AML-193 (cell line): ENCODE measurements at places on chromosomes 16 and 17.

DNA sequence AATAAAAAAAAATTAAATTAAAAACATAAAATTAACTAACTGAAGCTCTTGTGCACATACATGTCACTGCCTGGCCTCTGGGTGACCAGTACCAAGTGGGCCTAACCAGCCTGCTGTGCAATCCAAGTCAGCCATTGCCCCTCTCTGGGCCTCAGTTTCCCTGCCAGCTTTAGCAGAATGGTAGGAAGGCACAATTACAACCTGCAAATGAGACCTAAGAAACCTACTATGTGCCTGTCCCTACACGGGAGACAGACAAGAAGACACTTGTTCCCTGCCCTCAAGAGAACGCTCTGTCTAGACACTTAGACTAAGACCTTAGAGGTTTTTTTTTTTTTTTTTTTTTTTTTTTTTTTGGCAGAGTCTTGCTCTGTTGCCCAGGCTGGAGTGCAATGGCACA is 1.7 kb downstream of the CIAPIN1 start:
- no peak for DNase-seq

GRCh38 chr16:57937861-57938260 is 33.1 kb downstream of the CNGB1 start:
- no peak for DNase-seq

DNA sequence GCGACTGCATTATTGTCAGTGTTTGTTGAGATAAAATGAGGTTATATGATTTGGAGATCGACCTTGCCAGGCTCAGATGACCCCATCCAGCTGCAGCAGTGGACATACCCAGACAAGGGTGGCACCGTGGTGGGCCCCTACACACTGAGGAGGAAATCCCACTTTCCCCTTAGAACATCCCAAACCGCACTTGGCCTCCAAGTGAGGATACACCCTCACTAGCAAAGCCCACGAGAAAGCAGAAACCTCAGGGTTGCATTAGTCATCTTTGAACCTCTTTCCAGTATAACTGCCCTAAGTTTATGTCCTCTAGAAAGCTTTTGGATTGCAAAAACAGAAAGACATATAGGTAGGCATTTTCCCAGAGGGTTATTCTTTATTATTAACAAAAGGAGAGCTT is 101.5 kb downstream of the CLEC16A start:
- DNase-seq, result no peak

DNA sequence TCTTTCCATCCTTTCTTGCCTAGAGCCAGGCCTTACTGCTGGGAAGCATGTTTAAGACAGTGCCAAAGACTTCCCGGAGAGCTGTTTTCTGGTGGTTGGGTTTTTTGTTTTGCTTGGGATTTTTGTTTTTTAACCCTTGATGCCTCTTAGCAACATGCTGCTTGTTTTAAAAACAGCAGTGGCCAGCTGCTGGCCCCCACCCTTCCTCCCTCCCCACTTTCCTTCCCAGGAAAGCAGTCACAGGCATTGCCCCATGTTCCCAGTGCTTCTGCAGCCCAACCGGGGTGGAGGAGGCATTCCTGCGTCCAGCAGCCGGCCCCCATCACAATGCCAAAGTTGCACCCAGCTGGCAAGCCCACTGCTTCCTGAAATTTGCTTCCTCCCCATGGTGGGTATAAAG is 12.6 kb downstream of the TMEM132E start:
- DNase-seq, result no peak

- DNase-seq, result no peak
Observed at GRCh38 chr16:77591347-77591746, 131.0 kb upstream of the NUDT7 start.

DNA sequence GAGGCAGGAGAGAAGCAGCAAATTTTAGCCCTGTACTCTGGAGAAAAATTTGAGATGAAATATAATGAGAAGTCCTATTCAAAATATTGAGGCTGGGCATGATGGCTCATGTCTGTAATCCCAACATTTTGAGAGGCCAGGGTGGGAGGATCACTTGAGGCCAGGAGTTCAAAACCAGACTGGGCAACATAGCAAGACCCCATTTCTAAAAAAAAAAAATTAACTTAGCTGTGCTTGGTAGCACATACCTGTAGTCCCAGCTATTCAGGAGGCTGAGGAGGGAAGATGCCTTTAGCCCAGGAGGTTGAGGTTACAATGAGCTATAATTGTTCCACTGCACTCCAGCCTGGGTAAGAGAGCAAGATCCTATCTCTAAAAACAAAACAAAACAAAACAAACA is 103.4 kb downstream of the CACNG3 start:
- DNase-seq, result no peak

- DNase-seq, result peak; percentile 74
Observed at GRCh38 chr17:10172241-10172741, 26.1 kb downstream of the GAS7 start.

DNA sequence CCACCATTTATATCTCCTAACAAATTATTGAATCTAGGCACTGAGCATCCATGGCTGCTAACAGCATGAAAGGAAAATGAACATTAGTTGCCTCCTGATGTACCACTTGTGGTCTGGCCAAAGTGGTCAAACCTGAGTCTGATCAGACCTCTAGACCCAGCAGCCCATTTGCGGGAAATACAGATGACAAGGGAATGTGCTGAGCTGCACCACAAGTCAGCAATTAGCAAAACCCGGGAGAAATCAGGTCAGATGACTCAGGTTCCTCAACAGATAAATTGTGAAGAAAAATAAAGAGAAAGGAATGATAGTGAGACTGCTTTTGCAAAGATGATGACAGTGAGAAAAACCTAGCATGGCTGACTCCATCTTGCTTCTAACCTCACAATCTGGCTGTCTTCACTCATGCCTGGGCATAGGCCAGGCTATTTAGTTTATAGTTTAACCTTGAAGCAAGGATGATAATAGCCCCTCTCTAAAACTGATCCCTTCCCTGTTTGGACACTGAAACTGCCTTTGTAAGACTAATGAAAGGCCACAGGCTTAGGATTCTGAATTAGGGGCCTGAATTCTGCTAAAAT is 142.7 kb upstream of the ASIC2 start:
- no peak for DNase-seq

GRCh38 chr16:73888840-73889490 is 407.6 kb upstream of the PSMD7 start:
- DNase-seq, result no peak

- no peak for DNase-seq
Observed at GRCh38 chr16:73071131-73071940, 23.4 kb upstream of the ZFHX3 start.

DNA sequence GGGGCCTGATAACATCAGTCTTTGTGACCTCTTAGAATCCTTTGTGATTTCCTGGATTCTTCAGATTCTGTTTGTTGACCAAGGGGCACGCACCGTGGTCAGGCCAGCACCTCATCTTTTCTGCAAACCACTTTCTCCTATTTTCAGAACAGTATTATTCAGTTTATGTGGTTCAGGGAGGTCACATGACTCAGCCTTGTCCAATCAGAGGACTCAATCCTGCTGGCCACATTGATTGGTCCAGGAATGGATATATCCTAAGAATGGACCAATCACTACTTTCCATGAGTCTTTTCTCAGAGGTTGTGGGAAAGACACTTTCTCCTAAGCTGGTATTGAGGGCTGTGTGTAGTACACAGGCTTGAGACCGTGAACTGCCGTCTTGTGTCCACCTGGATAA is 123.1 kb upstream of the EEF2KMT start:
- DNase-seq, result no peak

GRCh38 chr16:68470461-68471150 is 22.3 kb upstream of the SMPD3 start:
- DNase-seq, result peak; percentile 86

DNA sequence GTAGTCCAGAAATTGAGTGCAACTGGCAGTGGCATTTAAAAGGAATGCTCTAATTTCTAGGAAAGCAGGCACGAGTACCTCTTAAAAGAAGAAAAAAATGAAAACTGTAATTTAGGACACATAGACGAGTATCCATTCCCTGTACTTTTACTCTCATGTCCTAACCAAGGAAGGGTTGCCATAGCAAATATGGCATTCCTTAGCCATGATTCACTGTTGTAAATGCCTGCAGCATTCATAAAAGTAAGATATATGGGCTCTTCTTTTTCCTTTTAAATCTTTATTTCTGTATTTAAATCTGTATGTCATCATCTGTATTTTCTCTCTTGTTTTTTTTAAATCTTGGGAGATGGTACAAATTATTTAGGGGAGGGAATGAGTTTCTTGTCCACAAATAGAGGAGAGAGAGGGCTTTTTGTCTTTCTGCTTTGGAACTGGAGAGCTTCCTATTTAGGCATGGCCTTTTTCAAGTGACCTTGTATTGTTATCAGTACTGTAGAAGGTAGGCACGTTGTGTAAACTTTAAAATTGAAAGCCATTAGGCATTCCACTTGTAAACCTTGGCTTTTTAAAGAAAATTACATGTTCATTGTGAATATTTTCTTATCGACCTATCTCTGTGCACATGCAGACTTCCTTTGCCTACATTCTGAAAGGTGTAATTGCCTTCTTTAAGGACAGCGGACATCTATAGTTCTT is 50.0 kb downstream of the TENT4B start:
- DNase-seq, result no peak

DNA sequence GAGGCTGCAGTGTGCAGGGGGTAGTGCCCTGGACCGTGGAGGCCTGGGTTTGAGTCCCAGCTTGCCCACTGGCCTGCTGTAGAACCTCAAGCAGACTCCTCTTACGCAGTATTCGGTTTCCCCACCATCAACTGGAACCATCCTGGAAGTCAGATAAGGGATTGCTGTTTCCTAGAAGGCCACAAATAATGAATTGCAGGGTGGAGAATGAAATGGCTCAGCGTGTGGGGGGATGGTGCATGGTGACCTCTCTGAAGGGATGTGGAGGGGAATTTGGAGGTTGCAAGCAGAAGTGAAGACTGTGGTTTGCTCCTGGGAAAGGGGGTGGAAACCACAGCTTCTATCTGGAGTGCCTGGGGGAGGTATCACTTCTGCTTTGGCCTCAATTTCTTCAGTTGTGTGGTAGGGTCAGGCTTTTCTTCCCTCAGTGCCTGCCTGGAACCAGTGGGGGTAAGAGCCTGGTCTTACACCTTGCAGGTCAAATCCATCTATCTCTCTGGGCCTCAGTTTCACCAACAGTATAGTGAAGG is 1.7 kb downstream of the ADGRG5 start:
- DNase-seq, result peak; percentile 94

DNA sequence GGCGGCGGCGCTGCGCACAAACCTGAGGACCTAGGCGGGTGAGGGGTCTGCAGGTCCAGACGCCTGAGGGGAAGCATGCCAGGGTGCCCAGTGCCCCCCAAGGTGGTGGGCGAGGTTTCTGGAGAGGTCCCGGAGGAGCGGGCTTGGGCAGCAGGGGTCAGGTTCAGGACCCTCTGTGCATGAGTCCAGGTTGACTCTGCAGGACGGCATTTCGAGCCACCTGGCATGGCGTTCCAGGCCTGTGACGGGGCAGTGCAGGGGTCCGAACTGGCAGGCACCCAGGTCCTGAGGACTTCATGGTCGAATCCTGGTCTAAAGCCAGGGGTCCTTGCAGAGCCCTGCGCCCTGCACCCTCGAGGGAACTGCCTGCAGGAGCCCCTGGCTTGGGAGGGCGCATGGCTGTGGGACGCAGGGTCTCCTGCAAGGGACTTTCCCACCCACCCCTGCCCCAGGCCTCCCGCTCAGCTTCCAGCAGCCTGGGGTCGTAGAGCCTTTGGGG is 3.5 kb downstream of the SLC16A3 start:
- DNase-seq, result no peak
